ENCODE measurements at places on chromosomes 16 and 17.

DNA sequence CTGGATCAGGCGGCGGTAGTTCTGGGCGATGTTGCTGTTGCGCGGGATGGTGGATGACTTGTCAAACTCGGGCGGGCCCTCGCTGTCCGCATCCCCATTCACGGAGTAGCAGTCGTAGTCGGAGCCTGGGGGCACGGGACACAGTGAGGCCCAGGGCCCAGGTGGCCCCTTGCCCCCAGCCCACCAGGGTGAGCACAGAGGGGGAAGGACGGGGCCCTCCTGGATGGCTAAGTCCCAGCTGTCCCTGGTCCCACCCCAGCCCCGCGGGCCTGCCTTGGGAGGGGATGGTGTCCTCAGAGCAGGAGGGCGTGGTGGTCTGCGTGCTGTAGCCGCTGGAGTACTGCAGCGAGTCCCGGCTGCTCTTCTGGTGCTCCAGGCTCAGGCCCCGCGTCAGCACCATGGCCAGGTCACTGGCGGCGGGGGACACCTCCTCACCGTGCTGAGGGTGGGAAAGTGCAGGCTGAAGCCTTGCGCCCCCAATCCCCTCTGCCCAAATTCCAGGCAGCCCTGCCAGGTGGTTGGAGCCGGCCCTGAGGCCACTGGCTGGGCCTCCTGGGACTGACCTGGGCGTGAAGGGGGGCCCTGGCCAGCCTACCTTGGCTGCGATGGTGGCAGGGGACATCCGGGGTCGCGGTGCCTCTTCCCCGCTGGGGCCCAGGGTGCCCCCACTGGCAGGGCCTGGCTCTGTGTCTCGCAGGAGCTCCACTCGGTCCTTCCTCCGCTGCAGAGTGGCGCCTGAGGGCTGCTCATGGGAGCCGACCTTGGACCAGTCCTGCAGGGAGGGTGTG is 18.2 kb downstream of the IL34 start:
- DNase-seq: no peak

DNA sequence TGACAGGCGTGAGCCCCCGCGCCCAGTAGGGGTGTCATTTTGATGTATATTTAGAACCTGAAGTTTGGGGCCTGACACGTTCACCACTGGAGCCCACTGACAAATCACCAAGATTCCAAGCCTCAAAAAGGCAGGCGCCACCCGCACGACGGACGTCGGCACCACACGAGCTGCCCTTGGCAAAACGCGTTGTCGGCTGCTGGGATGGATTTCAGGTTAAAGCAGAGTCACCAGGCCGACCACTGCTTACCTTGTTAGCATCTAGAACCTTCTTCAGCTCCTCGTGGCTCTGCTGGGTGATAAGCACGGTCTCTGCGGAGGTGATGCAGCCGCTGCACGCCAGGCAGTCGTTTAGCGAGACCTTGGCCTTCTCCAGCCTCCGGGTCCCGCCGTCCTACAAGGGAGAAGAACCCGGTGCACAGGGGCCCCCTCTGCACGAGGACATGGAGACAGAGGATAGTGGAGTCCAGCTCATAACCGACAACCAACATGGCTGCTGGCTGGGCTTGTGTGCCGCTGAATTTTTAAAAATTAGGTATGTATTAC is 3.8 kb downstream of the CIAO3 start:
- DNase-seq: no peak

- DNase-seq: no peak
Measured at GRCh38 chr16:58462997-58463941, 36.7 kb upstream of the NDRG4 start.

DNA sequence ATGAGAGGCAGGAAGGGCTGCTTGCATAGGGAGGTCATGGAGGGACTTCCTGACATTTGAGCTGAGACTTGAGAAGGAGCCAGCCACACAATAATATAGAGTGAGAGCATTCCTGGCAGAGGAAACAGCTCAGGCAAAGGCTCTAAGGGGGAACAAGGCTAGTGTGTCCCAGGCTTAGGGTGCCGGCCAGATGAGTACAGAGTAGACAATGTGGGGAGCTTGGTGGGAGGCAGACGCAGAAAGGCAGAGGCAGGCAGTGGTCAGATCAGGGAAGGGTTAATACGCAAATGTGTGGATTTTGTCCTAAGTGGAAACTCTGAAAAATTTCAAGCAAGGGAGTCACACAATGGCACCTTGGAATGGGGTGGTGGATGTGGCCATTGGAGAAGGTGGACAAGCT is 31.3 kb downstream of the CD300LB start:
- DNase-seq: no peak

DNA sequence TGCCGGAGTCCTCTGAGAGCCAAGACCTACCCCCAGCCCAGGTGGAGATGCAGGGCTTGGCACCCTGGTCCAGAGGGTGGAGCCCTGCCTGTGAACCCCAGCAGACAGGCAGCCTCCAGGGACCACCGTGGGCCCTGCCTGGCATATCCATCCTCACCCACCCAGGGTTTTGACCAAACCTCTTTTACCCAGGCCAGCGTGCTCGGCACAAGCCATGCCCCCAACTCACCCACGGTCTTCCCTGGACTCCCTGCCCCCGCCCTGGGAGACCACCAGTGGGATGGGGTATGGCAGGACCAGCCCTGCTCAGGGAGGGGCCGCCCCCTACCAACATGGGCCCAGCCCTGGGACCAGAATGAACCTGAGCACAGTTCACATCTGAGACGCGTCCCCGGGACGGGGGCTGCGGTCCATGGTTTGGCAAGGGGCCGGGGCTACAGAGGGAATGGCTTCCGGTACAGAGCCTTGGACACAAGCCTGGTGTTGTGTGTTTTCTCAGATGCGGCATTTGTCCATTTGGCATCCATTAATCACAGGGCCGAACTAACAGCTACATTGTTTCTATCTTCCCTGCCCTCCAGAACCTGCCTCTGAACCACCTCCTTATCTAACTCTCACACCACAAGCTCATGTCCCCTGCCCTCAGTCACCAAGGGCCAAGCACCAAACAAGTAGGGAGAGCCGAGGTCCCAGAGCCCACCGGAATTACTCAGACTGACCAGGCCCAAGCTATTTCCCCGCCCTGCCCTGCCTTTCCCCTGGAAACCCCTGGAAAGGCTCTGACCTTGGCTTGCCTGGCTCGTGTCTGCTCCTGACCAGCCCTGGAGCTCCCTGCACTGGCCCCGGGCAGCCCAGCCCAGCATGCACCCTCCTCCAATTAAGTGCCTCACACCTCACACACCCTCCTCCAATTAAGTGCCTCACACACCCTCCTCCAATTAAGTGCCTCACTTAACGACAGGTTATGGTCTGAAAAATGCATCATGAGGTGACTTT is 14.1 kb downstream of the HS3ST6 start:
- no peak for DNase-seq

- DNase-seq: no peak
Measured at GRCh38 chr16:88633684-88634140, 4.7 kb upstream of the IL17C start.

DNA sequence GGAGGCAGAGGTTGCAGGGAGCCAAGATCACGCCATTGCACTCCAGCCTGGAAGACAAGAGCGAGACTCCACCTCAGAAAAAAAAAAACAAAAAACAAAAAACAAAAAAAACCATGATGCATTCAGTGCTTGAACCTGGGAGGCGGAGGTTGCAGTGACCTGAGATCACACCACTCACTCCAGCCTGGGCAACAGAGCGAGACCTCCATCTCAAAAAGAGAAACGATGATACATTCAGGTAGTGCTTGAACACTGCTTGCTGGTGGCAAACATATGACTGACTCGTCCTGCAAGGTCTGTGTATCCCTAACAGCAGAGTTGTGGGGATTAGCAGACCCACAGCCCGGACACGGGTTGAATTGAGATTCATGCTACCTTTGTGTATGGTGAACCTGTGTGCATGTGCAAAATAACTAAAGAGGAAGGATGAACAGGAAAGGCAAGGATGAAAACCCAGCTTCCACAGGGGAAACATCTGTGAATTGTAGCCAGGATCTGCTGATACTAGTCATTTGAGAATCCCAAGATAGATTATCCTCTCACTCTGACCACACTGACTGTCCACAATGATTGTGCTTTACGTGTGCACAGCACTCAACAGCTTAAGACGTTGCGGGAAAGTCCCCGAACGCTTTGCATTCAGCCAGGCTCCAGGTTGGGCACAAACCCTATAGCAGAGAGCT is 52.4 kb upstream of the MRPS23 start:
- peak; percentile 15 for DNase-seq

- DNase-seq: no peak
Measured at GRCh38 chr17:78959803-78960202, 19.9 kb downstream of the LGALS3BP start.

DNA sequence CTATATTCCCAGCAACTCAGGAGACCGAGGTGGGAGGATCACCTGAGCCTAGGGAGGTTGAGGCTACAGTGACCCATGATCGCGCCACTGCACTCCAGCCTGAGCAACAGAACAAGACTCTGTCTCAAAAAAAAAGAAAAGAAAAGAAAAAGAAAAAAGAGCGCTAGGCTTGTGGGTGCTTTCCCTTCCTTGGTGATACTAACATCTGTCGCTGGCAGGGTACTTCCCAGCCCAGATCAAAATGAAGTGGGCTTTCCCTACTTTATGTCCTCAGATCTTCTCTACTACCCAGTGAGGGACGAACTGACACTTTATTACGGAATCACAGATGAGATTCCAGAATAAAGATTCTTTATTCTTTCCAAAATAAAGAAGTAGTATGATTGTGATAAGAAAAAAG is 103.8 kb upstream of the NOL11 start:
- DNase-seq: no peak

DNA sequence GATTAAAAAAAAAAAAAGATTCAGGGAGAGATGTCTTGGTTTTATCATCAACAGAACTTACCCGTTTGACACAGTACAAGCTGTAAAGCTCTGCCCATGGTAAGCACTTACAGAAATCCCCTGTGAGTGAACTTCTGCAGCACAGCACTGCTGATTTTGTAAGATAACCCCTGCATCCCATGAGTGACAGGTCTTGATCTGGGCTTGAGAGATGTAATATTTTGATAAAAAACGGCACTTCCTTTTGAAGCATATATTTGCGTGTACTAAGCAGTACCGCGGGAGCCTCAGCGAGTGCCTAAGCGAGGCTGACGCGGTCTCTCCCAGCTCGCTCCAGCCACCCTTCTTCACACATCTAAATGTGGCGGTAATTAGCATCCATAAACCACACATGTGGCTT is 50.5 kb downstream of the IKZF3 start:
- no peak for DNase-seq

DNA sequence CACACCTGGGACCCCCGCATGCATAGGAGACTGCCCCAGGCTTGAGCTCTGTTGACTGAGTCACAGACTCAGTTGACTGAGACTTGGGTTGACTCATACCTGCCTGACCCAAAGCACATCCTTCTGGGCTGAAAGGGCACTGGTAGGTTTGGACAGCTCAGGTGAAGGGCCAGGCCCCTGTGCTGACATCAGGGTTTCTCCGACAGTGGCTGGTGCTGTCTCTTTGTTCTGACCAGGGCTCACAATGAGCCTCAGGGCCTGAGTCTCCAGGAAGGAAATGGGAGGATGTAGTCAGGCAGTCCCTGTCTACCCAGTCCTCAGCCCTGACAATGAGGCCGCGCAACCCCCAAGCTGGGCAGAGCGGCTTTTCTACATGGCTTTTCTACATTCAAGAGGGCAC is 6.5 kb downstream of the SPNS2 start:
- DNase-seq: no peak

- no peak for DNase-seq
Measured at GRCh38 chr16:2598133-2598641, 60.4 kb downstream of the PDPK1 start.

- DNase-seq: no peak
Measured at GRCh38 chr16:85689285-85689949, 663 bp upstream of the GINS2 start.

GRCh38 chr17:1201132-1201702 is 21.4 kb upstream of the ABR start:
- DNase-seq: no peak

GRCh38 chr16:49620158-49620868 is 235.6 kb downstream of the ZNF423 start:
- no peak for DNase-seq

GRCh38 chr17:42845918-42846593 is 1.7 kb downstream of the AOC2 start:
- DNase-seq: no peak

GRCh38 chr17:7997186-7997585 is 5.2 kb upstream of the GUCY2D start:
- DNase-seq: no peak

GRCh38 chr17:19304209-19304608 is 58.3 kb downstream of the B9D1 start:
- DNase-seq: no peak

DNA sequence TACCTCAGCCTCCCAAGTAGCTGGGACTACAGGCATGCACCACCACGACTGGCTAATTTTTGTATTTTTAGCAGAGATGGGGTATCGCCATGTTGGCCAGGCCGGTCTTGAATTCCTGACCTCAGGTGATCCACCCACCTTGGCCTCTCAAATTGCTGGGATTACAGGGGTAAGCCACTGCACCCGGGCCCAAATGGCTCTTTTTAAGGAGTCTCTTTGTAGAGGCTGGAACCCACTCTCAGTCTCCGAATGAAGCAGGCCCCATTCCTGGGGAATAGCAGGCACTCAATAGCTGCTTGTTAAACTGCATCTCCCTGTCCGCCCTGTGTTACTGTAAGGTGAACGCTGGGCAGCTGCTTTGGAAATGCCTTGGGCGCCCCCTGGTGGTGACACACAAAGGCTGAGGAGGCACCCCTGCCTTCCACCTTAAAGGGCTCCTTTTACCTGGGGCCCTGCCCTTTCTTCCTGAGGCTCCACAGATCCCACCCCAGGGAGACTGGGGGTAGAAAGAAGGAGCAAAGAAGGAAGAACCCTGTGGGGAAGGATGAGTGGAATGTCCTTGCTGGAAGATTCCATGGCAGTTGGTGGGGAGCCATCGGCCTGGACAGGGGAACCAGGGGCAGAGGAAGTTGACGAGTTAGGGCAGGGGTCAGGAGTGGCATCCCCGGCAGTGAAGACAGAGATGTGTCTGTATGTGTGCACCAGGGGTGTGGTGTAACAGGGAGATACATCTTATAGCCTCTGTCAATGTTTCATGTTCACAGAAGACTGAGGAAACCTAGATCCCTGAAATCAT is 6.1 kb upstream of the SP2 start:
- peak; percentile 65 for DNase-seq

GRCh38 chr16:592518-593306 is 2.8 kb downstream of the RAB40C start:
- DNase-seq: peak; percentile 80

DNA sequence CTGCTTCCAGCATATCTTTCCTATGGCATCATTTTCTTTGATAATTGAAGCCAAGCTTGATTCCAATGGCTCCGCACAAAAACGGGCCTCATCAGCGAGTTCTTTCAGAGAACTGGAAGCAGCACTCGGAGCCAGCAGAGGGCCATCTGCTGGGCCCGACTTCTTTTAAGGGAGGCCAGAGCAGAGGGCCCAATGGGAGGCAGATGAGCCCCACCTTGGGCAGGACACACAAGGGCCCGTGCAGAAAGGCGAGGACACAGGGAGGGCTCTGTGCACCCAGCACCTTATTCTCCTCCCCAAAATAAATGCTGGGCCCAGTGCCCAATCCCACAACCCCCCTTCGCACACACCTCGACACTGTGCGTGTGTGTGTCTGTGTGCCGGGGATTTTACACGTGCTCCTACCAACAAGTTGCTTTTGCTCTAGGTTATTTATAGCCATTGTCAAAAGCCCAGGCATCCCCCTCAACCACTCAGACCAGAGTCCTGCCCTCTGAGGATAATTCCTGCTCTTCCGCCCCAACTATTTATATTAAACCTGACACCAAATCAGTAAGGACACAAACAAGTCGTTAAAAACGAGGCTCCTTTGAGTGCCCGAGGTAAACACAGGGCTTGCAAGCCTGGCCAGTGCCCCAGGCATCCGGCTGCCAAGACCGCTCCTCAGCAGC is 6.8 kb downstream of the AXIN2 start:
- no peak for DNase-seq

GRCh38 chr17:14427900-14428647 is 127.2 kb downstream of the HS3ST3B1 start:
- DNase-seq: no peak
